ENCODE measurements at places on chromosomes 12 and 14.

DNA sequence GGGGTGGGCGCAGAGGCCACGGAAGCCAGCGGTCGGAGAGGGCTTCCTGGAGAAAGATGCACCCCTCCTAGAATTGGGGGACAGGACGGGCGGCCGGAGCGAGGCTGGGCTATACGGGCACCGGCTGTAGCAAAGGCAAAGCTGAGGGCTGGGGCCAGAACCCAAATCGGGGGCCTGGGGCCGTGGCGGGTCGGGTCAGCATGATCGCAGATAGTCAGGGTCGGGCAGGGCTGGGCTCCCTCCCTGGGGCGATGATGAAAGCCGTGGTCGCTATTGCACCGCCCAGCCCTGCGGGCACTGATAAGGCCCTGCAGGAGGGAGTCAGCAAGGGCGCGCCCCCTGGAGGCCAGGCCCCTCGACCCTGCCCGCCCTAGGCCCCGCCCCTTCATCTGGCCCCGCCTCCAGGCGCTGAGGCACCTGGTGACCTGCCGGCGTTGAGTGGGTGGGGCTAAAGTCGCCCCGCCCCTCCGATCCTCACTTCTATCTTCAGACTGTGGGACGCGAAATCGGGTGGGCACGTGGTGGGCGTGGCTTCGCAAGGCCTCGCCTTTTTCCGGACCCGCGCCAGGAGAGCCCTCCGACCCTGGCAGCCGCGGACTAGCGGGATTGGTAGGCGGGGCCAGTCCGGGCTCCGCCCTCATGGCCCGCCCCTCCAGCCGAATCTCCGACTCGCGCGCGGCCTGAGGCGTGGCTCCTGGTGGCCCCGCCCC lies 419 bp upstream of the SH2B3 start:
- peak; percentile 65 for DNase-seq

GRCh38 chr12:69059465-69060457 lies 126.8 kb upstream of the CPM start:
- DNase-seq, result peak; percentile 43

DNA sequence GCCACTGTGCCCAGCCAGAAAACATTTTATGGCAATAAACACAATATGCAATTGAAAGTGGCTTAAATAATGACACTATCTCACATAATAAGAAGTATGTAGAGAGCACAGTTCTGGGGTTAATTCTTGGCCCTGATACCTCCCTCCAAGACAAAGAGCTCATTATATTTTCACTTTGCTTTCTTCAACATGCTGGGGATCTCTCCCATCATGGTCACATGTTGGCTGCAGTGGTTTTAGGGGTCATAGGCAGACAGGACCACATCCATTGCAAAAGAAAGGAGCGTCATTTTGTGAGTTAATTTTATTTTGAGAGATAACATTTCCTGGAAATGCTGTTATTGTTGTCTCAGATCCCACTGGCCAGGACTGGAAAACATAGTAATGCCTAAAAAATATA lies 8.3 kb upstream of the SLC38A2 start:
- no peak for DNase-seq

GRCh38 chr14:76810953-76811400 lies 1.7 kb downstream of the ANGEL1 start:
- DNase-seq, result peak; percentile 18

- no peak for DNase-seq
Measured at GRCh38 chr12:116915326-116915725, 4.6 kb downstream of the FBXW8 start.

- DNase-seq, result no peak
Measured at GRCh38 chr12:98939350-98939749, 294.3 kb downstream of the APAF1 start.

DNA sequence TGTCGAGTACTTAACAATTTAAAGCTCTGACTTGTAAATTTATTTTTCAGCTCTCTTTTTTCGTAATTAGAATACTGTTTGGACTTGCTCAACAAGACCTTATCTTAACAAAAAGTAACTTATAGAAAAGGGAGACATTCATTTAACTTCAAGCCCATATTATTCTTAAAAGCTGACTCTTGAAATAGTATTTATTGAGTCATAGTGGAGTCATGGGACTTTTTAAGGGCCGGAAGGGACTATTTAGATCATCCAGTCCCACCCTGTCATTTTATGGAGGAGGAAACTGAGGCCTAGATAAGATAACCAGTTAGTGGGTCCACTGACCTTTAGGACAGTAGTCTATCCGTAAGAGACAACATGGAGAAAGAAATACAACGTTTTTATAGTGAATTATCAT lies 1.5 kb downstream of the RAP1B start:
- no peak for DNase-seq

- no peak for DNase-seq
Measured at GRCh38 chr14:91327250-91327595, 82.7 kb upstream of the GPR68 start.

DNA sequence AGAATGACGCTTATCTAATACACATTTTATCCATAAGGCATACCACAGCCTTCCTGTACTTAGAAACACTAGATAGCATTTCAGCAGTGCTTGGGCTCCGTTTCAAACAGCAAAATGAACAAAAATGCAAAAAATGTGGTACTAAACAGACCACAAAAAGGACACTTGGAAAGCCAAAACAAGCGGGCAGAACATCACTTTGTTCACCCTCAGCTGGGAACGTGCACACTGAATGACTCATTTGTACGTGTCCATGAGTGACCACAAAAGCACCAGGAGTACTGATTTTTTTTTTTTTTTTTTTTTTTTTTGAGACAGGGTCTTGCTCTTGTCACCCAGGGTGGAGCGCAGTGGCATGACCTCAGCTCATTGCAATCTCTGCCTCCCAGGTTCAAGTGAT lies 8.9 kb upstream of the FOXN3 start:
- DNase-seq, result peak; percentile 82

GRCh38 chr12:97939156-97939555 lies 476.6 kb downstream of the RMST start:
- DNase-seq, result no peak

DNA sequence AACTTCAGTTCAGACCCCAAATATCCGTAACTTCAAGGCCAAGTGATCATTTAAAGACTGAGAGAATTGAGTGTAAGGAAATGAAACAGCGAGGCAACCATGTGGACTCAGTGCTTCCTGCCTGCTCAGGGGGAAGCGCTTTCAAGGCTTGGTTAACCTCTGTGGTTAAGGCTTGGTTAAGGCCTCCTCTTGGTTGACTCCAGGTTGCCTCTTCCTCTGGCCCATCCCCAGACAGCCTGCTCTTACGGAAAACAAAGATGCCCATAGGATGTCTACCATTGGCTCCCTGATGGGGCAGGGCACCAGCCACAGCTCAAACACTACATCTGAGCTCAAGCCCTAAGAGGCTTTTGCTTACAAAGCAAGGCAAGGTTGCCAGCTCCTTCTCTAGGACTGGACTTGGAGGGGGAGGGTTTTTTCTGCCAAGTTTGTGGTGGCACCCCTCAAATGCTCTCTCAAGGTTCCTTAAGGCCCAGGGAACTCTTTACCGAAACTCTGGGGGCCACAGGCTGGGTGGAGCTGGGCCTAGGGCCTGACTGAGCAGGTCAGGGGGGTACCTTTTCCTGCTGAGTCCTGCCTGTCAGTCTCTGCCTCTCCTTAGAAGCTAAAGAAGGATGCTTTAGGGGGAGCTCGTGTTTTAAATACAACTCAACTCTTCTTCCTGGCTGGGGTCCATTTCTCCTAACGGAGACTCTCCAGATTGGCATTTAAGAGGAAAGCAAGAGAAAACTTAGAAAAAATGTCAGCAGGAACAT lies 13.7 kb downstream of the COL2A1 start:
- DNase-seq, result no peak

GRCh38 chr14:42872786-42873185 lies 1266.1 kb downstream of the LRFN5 start:
- DNase-seq, result no peak

DNA sequence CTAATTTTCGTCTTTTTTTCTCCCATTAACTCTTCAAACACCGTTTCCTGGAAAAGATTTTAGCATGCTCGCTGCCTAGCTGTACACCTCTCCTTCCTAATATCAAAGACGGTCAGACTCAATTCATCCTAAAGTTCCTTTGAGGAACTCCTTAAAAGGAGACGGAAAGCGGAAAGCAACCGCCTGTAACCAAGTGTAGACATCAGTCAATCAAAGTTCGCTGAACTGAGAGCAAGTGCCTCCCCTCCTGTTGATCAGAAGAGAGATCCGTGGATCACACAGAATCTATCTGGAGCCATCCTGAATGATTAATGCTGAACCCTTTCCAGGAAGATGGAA lies 412 bp upstream of the TEP1 start:
- no peak for DNase-seq

DNA sequence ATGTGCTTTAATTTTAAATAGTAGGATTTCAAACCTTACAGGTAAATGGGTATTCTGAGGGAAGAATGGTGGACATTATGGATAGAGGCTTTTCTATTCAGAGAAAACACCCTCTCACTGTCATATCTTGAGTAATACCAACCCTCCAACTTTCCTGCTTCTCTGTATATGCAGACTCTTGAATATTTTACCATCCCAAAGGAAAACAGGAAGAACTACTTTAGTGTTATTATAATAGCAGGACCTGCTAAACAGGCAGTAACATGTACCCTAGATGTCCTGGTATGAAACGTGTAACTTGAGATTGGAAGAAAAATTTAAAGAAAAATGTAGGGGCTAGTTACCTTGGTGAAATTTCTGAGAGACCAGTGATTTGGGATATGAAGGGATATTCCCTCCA lies 82.9 kb upstream of the TRHDE start:
- no peak for DNase-seq

DNA sequence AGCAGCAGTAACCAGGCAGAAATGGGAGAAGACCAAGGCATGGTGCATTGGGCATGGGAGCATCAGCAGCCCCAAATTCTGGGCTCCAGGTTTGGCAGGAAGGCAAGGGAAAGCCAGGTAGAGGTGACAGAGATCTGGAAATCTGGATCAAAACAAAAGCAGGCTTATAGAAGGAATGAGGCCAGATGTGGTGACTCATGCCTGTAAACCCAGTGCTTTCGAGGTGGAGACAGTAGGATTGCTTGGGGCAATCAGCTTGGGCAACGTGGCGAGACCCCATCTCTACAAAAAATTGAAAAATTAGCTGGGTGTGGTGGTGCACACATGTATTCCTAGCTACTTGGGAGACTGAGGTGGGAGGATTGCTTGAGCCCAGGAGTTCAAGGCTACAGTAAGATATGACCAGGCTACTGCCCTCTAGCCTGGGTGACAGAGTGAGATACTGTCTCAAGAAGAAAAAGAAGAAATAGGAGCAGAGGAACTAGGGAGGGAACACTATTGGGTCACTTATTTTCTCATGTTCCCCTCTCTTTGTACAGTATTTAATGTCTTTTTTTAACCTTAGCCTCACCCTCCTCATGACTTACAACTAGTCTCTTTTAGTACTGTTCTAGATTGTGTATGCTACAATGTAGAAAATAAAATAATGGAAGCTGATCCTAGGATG lies 25.1 kb downstream of the SLC4A8 start:
- no peak for DNase-seq

DNA sequence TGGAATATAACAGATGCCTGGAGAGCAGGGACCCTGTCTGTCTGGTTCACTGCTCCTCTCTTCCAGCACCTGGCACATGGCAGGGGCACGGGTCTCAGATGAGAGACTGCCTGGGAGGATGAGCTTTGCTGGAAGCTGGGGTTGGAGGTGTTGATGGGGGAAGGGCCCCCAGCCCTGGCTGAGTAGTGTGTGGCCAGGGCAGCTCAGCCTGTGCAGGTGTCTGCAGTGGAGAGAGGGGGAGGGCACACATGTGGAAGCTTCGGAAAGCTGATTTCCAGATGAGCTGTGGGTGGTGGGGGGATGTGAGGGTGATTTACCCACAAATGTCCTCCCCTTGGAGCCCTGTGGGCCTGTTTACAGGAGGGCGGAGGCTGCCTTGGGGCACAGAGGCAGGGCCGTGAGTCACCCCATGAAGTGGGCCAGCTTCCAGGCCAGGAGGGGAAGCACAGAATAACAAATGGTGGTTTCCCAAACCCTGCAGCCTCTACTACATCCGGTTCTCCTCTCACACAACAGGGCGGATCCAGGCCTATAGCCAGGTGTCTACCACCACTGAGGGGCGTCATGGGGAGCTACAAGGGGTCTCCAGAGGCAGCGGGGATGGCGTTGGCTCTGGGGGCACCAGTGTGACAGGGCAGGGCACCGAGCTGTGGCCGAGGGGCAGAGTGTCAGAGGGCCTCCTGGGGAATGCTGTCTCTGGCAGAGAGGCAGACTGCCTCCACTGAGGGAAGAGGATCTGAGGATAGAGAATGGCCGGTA lies 11.0 kb downstream of the KRT7 start:
- peak; percentile 85 for DNase-seq

GRCh38 chr12:117053050-117053400 lies 46.2 kb downstream of the TESC start:
- DNase-seq, result no peak

DNA sequence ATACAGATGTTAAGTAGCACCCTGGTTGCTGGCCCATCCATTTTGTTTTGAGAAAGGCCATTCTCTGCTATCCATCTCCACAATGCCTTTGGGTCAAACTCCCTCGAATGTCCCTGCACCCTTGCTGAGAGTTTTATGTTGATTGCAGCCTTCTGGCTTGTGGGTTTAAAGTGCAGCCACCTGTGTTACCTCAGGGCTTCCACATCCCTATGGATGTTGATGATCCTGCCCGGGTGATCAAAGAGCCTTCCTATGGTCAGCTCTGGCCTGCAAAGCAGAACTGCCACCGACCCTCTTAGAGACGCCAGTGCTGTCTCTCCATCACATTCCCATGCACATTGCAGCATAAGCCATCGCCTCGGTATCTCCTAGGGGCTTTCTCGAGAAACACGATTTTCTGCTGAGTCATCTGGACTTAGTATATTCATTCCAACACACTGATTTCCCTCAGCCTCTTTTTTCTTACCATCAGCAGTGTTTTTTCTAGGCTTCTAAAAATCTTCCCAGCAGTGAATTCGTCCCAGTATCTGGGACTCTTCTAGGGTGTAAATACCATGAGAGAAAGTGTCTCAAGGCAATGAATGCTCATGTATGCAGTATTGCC lies 585.7 kb upstream of the TMEM132C start:
- no peak for DNase-seq

DNA sequence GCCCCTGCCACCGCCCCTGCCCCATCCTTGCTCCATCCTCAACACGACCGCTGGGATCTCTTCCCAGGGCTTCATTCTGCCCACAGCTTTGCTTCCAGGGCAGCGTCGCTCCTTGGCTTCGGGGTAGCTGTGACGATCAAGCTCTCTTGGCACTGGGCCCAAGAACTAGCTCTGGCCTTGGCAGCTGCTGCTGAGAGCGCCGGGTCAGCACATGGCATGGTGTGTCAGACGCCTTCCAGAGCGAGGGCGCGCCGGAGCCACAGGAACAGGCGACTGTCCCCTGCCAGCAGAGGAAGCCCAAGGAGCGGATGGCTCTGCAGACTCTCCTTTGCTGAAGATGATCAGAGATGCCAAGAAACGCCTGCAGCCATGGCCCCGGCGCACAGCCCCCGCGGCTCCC lies 15.9 kb downstream of the RAB35 start:
- DNase-seq, result peak; percentile 24

GRCh38 chr12:104682790-104683279 lies 226.1 kb downstream of the CHST11 start:
- no peak for DNase-seq

All from AG09319 (cell line).